ENCODE measurements at places on chromosomes 6 and 20.

- no peak for DNase-seq
These were observed 21.7 kb downstream of the TMC2 start for GRCh38 chr20:2557873-2558580.

- no peak for DNase-seq
These were observed 100.9 kb downstream of the PFDN4 start for GRCh38 chr20:54308804-54309203.

- DNase-seq: no peak
These were observed 78.6 kb upstream of the SLC22A16 start for GRCh38 chr6:110554966-110555460.

- DNase-seq: no peak
These were observed 367.2 kb downstream of the HTR1B start for GRCh38 chr6:77095936-77096627.

- no peak for DNase-seq
These were observed 67.0 kb downstream of the DNAAF9 start for GRCh38 chr20:3340443-3340842.

GRCh38 chr6:46444772-46445454, 46.3 kb downstream of the RCAN2 start:
- DNase-seq: no peak

GRCh38 chr6:125169058-125169457, 15.5 kb downstream of the TPD52L1 start:
- DNase-seq: no peak

DNA sequence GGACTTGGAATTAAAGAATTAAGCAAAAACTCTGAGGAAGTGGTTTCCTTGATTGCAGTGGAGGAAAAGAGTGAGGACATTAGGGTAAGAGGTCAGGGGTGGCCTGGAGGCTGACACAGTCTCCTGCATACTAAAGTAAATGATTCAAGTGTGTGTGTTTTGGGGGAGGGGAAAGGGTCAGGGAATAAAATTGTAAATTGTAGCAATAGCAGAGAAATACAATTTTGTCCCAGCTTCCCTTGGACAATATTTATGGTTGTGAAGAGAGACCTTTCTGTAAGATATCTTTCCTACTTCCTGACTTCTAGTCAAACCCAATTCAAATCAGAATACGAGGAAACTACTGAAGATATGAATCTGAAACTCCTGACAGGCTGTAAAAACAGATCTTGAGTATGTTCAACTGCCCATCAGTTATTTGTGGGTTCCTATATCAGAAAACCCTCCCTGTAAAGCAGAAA, 143.4 kb upstream of the HMGN3 start:
- no peak for DNase-seq

- DNase-seq: no peak
These were observed 6.4 kb upstream of the PDYN start for GRCh38 chr20:2000285-2000684.

DNA sequence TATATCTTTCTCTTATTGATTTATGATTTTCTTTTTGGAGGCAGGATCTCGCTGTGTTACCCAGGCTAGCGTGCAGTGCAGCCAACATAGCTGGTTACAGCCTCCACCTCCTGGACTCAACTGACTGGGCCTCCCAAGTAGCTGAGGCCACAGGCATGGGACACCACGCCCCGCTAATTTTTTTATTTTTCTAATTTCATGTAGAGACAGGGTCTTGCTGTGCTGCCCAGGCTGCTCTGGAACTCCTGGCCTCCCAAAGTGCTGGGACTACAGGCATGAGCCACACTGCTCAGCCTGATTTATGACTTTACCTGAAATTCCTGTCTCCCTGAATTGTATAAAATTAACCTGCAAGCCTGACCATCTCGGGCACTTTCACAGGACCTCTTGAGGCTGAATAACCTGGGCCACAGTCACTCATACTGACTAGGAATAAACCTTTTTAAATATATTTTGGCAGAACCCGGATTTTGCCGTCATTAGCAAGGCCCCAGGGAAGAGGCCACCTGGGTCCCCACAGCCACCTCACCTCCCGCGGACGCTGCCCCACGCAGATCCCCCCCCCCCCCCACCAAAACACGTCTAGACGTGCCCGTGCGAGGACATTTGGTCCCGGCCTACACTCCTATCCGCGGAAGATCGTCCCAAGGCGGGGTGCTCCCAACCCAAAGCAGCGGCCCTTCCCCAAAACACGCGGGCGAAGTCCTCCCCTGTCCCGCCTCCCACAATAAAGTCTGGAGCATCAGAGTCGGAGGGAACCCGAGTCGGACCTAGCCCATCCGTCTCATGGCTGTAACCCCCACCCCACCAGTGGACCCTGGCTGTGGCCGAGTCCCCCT, 902 bp downstream of the ZNF337 start:
- DNase-seq: no peak

DNA sequence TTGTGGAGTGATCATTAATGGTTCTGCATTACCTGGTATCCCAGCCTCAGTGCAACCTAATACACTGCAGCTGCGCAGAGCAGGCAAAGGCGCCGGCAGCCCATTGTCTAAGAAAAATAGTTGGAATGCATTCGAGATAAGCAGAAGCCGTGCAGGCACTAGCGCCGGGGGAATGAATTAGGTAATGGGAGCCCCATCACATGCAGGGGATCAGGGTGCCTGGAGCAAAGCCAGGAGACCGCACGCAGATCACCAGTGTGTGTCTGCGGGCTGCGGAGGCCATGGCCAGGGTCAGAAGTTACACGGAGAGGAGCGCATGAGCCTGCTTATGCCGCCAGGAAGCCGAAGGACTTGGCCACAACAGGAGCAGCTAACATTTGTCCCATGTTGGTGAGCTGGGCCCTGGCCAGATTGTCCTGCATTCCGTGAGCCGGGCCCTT, 156.8 kb downstream of the DLL1 start:
- DNase-seq: no peak

DNA sequence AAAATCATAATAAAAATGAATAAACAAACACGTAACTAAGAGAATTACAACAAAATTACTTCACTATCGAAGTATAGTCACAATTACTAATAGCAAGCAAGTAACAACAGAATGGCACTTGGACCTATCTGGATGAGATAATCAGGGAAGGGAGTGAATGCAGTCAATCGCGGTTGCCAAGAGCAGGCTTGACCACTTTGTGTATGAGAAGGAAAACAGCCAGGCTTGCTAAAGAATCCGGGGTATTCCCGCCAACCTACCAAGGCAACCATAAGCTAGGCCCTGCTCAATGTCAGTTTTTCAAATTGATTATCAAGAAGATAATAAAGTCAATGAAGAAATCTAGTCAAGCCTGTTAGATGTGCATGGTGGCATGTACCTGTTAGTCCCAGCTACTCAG, 39.7 kb downstream of the PXDC1 start:
- DNase-seq: no peak

- no peak for DNase-seq
These were observed 188.0 kb upstream of the ADGRB3 start for GRCh38 chr6:68447112-68447511.

DNA sequence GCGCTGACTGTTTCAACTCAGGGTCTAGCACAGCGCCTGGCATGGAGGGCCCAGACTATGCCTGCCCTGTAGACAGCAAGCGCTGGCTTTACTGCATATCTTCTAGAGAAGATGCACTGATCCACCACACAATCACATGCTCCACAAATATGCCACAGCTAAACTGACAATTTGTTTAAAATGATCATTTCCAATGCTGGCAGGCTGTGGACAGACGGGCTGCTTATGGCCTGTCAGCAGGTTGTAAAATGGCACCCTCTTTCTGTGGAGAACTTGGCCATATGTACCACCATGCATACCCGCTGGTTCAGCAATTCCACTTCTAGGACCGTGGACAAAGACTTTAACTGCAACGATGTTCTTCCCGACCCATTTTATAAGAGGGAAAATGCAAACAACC, 40.8 kb downstream of the STAU1 start:
- no peak for DNase-seq

DNA sequence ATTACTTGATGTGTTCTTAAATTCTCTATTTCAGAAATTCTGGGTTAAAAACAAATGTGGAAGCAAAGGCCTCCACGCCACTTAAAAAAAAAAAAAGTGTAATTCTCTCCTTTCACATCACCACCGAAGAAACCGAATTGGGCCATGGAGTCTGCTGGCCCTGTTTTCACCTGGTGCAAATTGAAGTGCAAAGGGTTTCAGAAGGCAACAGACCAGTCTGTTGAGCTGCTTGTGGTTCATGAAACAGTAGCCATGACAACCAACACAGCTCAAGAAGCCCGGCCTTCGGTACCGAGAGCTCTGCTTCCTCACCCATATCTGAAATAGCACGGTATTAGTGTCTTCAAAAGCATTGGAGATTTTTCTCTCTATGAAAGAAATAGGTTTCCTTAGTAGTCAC, 63.1 kb downstream of the GMPR start:
- DNase-seq: no peak

GRCh38 chr6:161949531-161949930, 675.7 kb upstream of the AGPAT4 start:
- DNase-seq: no peak

GRCh38 chr20:11001764-11002540, 328.2 kb upstream of the JAG1 start:
- no peak for DNase-seq

- DNase-seq: no peak
These were observed 16.8 kb downstream of the POFUT1 start for GRCh38 chr20:32224463-32224862.

- no peak for DNase-seq
These were observed 852.3 kb downstream of the QKI start for GRCh38 chr6:164266851-164267250.

DNA sequence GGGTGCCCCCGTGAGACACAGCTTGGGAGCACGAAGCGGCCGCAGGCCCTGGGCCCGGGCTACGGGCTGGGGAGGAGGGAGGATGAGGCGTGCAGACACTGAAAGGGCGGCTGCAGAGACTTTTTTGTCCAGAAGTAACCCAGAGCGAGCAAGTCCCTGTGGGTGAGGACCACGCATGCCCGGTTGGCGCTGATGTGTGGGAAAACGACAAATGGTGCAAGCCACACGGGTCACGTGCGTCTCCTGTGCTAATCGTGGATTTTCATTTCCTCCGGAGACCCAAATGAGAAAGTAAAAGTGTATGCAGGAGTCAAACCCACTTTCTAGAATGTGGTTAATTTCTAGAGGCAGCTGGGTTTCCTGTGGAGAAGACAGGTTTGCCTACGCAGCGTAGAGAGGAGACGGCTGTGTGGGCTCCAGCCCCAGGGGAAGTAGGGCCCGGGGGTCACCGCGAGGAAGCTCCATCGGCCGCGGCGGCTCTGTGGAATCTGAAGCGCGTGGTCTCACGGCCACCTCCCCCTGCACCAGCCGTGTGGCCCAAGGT, 19.0 kb downstream of the DLL1 start:
- peak; percentile 71 for DNase-seq

GRCh38 chr6:22327881-22328280, 31.0 kb upstream of the PRL start:
- DNase-seq: no peak

GRCh38 chr6:151702851-151703658, 104.4 kb upstream of the ESR1 start:
- no peak for DNase-seq
